ENCODE measurements at places on chromosomes 11 and 22. TPM values are rescaled to one million over a fixed set of nuclear protein-coding genes. Genes with fewer than 3 reads are reported as not detected.
A peak's percentile ranks its signal among the peaks of the same experiment; 100 is the strongest.

The C11orf42 gene
- not detected for total RNA-seq

The C11orf21 gene
- total RNA-seq, result not detected

The SERHL2 gene
- 2.2 TPM for total RNA-seq

The SCUBE2 gene
- total RNA-seq, result 1.1 TPM

The LDHAL6A gene
- not detected for total RNA-seq

The OR5B21 gene
- not detected for total RNA-seq

The TNNT3 gene
- 0.81 TPM for total RNA-seq

The TLCD5 gene
- total RNA-seq, result 6.4 TPM

The MLC1 gene
- total RNA-seq, result not detected

The HEPN1 gene
- total RNA-seq, result not detected

The BTG4 gene
- total RNA-seq, result not detected

The PC gene
- 12.7 TPM for total RNA-seq

DNA sequence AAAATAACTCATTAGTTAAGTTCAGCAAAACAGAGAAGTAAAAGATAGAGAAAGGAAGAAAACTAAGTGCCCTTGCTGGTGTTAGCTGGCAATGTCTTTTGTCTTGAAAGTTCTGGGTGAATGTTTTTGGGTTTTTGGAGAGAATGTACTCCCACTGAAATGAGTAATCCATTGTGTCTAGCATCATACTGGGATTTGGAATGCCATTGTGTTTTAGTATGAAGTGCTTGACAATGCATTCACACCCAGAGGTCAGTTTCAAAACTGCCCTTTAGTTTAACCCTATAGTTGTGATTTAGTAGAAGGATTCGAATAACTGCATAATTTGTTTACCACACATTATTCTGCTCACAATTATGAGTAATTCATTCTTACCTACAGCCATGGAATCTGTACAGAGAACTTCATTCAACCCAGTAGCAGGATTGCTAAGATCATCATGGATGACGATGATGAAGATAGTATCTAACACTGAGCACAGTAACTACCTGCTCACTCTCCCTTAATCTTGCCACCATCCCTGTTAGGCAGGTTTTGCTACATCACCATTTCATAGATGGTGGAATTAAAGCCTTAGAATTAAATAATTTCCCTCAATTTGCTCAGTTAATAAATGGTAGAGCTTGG lies 33.9 kb downstream of the MAML2 start:
- peak; percentile 85 for DNase-seq

- no peak for DNase-seq
These were observed 446.9 kb downstream of the BRD1 start for GRCh38 chr22:49380828-49381114.

DNA sequence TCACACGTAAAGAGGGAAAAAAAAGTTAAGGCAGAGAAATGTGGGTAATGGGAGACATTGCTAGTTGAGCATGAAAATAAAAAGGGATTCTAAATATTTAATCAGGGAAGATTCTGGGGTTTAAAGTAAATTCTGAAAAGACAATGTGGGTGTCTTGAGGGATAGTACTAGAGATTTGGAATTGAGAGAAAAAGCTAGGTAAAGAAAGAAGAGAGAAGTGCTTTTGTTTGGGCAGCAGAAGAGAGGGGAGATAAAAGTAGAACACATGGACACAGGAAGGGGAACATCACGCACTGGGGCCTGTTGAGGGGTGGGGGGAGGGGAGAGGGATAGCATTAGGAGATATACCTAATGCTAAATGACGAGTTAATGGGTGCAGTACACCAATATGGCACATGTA lies 3.5 kb upstream of the YPEL4 start:
- DNase-seq, result no peak

GRCh38 chr11:123020968-123021367 lies 39.3 kb upstream of the BSX start:
- peak; percentile 51 for DNase-seq

- DNase-seq, result no peak
These were observed 1.9 kb downstream of the MAP4K2 start for GRCh38 chr11:64801158-64801464.

DNA sequence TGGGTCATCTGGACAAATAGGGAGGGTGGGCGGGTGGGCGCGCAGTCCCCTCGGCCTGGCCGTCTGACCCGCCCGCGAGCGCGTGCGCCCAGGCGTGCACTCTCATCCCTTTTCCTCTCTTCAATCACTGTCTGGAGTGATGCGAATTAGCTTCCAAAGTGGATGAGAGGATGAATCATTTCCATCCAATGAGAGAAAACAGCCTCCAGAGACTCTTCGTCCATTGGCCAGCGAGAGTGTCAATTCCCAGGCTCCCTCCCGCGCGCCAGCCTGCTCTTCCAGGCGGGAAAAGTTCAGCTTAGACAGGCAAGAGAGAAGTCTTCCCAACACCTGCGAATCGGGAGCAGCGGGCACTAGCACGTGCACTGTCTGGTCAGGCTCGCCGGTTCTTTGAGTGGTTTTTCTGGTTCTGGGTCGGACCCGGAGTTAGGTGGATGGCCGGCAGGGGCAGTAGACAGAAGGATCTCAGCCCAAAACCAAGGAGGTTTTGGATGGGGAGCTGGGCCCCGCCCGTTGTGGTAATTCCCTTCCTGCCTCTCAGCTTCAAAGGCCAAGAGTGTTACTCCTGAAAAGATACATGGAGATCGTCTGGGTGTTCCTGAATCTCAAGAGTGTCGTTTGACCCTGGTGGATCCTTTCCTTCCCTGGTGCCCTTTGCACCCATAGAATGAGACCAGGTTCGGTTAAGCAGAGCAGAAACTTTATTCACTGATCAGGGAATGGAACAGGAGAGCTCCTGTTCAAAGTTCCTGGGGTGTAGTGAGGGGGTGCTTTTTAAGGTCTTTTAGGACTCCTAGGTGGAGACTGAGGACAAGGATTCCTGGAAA lies 33.4 kb upstream of the GLYATL1 start:
- DNase-seq, result peak; percentile 94

- DNase-seq, result peak; percentile 72
These were observed 10.9 kb upstream of the TNNT3 start for GRCh38 chr11:1908618-1909017.

DNA sequence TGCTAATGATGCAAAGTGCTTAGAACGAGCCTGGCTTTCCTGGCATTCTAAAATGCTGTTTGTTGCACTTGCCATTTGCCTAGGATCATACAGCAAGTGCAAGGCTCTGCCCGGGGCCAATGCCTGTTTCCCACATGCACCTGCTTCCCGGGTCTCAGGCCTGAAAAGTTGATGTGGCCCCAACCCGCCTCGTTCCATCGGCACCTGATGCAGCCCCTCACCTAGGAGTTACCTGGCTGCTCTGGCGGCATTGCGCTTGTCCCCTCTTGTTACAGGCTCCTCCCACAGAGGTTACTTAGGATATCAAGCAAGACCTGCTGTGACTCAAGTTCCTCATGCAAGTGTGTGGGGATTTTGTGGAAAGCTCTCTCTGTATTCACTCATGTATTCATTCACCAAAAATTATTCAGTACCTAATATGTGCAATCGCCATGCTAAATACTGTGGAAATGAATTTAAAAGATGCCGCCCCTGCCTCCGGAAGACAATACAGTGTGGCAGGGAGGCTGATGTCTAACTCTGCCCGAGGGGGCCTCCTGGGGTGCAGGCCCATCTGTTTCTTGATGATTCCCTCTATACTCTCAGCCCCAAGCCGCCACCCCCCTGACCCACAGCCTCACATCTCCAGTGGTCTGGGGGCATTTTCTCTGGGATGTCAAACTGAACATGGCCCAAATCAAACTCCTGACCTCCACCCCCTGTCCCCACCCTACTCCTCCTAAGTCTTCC lies 184.5 kb downstream of the EFCAB6 start:
- DNase-seq, result no peak

DNA sequence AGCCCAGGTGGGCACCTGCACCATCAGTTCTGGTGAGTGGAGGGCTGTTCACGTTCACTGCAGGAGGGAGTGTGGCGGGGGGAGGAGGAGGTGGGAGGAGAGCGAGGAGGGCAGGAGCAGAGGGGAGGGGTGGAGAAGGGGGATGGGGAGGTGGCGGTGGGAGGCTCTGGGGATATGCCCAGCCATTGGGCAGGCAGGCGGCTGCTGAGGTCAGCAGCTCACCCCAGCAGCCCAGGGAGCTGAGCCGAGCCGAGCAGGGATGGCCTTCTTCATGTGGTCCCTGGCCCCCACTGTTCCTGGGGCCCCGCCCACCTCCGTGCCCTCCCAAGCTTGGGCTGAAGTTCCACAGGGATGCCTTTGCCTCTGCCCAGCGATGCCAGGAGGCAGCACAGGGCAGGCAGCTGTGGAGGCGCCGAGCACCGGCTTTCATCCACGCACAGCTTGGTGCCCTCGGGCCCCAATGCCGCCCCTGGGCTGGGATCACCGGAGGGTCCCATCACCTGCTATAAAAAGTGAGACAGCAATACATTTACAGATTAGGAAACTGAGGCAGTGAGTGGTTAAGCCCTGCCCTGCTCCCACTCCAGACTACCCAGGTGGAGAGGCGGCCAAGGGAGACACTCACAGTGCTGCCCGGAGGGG lies 21.6 kb downstream of the RTN4R start:
- no peak for DNase-seq

DNA sequence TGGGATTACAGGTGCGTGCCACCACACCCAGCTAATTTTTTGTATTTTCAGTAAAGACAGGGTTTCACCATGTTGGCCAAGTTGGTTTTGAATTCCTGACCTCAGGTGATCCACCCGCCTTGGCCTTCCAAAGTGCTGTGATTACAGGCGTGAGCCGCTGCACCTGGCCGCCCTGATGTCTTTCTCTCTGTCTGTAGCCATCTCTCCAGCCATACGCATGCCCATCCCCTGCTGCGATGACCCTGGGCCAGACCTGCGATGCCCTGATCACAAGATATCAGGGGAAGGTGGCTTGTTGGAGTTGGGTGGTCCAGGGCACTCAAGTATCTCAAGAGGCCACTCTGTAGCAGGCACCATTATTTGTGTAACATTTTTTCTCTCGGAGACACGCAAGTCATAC lies 54.4 kb upstream of the RBFOX2 start:
- DNase-seq, result no peak

DNA sequence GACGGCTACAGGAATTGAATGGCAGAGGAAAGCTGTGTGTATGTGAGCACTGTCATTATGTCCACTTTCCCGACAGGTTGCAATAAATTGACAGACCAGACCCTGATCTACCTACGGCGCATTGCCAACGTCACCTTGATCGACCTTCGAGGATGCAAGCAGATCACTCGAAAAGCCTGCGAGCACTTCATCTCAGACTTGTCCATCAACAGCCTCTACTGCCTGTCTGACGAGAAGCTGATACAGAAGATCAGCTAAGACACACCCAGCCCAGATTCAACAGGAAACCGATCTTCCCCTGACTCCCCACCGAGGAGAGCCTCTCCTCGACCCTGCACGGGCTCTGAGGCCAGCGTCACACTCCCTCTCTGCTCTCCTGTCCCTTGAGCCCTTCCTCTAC lies 11.5 kb upstream of the GRK2 start:
- DNase-seq, result no peak

GRCh38 chr22:36145881-36146280 lies 14.7 kb downstream of the APOL3 start:
- no peak for DNase-seq

- no peak for DNase-seq
These were observed 1.3 kb upstream of the KMT5B start for GRCh38 chr11:68214173-68215086.

DNA sequence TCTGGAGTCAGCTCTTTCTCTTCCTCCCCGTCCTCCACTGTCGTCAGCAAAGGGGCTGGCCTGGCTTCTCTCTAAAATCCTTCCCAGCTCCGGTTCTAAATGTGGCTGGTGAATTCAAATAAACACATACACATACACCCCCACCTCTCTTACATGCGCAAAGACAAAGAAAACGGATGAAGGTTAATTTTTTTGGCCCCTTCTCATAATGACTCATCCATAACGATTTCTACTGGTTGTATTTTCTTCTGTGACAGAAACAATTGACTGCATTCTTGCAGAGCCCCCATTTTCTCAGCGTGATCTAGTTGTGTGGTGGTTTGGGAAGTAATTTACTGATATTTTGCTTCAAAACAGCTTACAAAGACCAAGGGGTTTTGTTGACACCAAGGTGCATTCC lies 130.0 kb upstream of the NTM start:
- DNase-seq, result peak; percentile 1

DNA sequence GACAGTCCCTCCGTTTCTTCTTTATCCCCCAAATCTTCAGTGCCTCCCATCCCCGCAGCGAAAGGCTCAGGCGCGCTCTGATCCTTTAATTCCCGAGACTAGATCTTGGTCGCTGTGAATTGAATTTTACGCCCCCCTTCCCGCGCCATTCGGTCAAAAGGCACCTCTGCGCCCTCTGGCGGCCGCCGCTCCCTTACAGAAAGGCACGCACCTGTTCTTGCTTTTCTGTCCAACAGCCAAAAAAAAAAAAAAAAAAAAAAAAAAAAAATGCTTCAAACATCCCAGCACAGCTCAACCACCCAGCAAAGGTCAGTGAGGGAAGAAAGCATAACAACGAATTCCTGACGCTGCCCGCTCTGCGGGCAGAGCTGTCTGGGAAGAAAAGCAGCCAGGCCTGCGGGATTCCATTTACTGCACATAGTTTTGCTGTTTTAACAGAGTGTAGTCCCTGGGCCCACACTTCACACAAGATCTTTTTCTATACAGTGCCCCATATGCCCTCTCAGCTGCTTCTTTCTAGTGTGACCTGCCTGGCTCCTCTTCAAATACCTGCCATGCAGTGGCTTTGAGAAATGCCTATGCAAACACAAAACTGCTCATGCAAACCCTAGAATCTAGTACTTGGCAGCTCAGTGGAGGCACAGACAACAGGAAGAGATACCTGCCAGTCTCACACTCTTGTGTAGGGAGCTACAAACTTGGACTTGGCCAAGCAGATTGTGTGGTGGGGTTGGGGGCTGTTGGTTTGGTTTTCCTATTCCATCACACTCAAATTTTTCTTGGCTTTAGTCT lies 1.3 kb upstream of the ESAM start:
- peak; percentile 64 for DNase-seq

- DNase-seq, result peak; percentile 13
These were observed 23.0 kb downstream of the CCDC15 start for GRCh38 chr11:124977006-124977405.

GRCh38 chr11:10493041-10493663 lies 38.1 kb downstream of the AMPD3 start:
- DNase-seq, result no peak

- peak; percentile 26 for DNase-seq
These were observed 1.7 kb downstream of the ZBED4 start for GRCh38 chr22:49855251-49855911.

GRCh38 chr11:57425565-57426438 lies 1.1 kb downstream of the SLC43A3 start:
- DNase-seq, result peak; percentile 80

- DNase-seq, result peak; percentile 42
These were observed 29.0 kb upstream of the API5 start for GRCh38 chr11:43282607-43283440.

Data from fibroblast of the aortic adventitia (primary cell).